Activated CD4-positive, alpha-beta T cell treated with anti-CD3 and anti-CD28 coated beads for 24 hours (primary cell): ENCODE measurements at places on chromosomes 16 and 17.

GRCh38 chr17:39173526-39174274 lies 7.7 kb upstream of the ARL5C start:
- no peak for DNase-seq

- no peak for DNase-seq
Observed at GRCh38 chr17:1056761-1057160, 59.8 kb downstream of the TIMM22 start.

DNA sequence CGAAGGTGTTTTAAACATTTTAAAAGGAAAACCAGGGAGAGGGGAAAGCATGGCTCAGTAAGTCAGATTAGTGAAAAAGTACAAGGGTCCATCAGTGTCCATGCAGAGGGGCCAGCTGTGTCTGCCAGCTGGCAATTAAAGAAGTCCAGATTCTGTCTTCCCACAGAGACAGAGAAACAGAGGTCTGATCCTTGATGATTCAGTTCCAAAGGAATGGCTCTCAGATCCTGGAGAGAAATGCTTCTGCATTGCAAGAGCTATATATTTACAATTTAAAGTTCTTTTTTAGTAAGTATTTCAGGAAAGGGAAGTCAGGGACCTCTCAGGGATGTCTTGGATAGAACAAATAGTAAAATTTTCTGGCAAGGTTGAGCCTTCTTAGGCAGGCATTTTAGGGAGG lies 56.2 kb downstream of the HSD17B2 start:
- DNase-seq = no peak

DNA sequence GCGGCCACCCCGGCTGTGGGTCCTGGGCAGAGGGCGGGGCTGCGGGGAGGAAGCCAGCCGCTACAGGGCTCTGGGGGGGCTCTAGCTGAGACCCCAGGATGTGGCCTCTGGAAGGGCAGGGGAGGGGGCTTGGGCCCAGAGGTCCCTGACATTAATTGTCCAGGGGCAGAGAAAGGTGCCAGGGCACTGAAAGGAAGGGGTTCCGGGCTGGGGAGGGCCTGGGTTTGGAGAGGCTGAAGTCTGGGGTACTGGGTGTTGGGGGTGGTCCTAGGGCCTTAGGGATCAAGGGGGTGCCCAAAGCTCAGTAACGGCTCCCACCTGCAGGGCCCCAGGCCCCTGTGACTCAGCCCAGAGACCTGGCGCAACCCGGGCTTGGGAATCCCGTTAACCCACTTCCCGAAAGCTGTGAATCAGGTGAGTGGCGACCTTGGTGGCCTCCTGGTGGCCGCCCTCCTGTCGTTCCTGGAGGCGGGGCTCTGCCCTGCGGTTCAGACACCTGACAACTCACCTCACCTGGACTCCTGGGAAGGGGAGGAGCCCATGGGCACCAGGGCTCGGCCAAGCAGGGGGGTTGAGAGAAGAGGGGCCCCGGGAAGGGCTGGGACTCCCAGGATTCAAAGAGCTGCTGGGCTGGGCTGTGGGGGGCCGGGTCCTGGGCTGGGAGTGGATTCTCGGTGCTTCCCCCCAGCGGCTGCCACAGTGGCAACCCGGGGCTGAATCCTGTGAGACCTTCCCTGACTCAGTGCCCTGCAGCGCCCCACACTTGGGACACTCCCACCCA lies 465 bp upstream of the PRSS22 start:
- DNase-seq = no peak

DNA sequence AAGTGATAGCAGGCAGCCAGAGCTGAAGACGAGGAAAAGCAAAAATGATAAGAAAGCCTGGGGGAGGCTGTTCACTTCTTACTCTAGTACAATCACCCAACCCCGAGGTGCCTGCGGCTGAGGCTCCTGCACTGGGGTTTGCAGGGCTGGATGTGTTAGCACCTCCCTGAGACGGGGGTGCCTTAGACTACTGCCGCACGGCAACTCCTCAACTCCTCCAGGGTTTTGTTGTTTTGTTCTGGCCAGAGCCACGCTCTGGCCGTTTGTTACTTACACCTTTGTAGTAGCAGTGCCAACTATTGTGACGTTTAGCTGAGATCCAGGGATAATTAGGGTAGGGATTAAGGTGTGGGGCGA lies 51.5 kb downstream of the LDHD start:
- DNase-seq = no peak

DNA sequence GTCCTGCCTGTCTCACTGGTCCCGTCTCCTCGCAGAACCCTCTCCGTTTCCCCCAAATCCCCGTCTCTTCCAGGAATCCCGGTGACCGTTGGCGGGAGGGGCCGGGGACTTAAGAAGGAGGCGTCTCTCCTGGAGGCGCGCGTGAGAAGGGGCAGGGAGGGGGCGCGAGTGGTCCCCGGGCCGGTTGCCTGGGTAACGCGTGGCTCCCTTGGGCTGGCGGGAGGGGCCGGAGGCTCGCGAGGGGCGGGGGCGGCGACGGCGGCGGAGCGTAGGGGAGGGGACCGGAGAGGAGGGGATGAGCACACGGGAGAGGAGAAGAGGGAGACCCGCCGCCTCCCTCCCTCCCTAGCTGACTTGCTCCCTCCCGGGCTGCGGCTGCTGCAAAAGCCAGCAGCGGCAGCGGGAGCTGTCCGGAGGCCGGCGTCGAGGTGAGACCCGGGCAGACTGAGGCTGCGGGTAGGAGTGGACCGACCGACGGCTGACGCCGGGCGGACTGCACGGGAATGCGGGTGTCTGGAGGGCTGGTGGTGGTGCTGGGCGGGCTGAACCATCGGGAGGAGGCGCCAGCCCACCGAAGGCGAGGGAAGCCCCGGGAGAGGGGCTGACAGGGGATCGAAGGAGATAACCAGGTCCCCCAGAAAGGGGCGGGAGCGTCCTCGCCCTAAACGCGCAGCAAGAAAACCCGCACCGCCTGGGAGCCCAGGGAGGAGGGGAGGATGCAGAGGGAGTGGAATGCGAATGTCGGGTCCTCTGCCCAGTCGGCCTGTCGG lies at the start of gene PRRT2:
Gene PRRT2 (plus strand): TSS at position 298 of the 770 bp plus-strand sequence. CDS start 862 bp downstream, outside the sequence.
- DNase-seq = no peak

GRCh38 chr17:57197466-57198071 lies 58.8 kb upstream of the MSI2 start:
- DNase-seq = no peak

- DNase-seq = no peak
Observed at GRCh38 chr16:81094771-81095251, 1.4 kb downstream of the GCSH start.

DNA sequence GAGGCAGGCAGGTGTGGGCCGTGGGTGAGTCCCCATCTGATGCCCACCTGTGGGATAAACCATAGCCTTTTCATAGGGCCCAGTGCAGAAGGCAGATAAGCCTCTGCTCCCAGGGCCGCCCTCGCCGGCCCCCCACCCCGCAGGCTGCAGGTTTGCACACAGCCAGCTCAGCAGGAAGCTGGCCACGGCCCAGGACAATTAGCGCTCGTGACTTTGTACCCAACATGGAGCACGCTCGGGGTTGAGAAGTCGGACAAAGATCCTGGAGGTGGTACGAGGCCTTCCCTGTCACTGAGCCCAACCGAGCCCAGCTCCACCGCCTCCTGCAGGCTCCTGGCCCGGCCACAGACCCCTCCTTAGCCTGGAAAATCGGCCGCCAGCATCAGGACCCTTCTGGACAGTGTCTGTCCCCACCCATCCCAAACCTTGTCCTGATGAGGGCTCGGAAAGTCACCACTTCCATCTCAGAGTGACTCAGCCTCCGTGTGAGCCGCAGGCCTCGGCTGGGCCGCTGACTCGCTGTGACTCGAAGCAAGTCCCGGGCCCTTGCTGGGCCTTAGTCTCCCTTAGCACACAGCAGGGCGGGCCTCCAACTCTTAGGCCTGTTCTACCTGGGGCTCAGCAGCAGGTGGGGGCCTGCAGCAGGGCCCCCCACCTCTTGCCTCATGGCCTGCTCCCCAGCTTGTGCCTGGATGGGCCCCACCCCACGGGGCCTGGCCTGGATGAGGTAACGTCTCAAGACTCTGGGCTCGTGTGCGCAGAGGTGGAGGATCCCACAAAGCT lies 22.7 kb downstream of the FAM83G start:
- no peak for DNase-seq

DNA sequence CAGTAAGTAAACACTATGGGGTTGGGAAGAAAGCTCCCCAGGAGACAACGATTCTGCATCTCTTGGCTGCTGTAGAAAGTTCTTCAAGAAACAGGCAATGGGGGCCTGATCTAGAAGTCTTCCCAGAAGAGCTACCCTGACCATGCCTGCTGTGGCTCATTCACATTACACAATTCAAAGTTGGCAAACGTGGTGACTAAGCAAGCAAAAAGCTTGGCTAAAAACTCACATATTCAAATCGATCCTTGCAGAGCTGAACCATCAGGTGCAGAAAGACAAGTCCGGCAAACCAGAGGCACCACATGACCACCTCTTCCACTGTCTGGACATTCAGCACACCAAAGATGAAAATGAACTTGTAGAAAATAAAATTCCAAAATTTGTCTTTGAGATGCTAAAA lies 16.1 kb downstream of the AMFR start:
- DNase-seq = no peak
